SHP77 (cell line): ENCODE measurements at places on chromosomes 4 and X.

- DNase-seq, result no peak
These were observed 10.2 kb upstream of the MSANTD1 start for GRCh38 chr4:3238721-3239120.

DNA sequence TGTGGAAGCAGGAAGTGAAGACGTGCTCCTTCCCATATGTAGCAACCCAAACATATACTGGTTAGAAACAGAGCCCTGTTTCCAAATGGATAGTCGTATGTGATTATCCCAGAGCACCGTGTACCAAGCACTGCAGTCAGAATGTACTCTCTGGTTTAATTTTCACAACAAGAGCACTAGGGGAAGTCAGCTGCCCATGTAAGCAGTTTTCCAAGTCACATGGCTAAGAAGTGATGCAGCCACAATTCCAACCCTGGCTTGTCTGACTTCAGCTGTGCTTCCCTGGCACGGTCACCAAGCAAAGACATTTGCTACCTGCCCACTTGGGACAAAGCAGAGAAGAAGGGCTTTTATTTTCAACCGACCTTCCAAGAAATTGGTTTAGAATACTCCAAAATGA is 28.2 kb upstream of the CEP135 start:
- no peak for DNase-seq

DNA sequence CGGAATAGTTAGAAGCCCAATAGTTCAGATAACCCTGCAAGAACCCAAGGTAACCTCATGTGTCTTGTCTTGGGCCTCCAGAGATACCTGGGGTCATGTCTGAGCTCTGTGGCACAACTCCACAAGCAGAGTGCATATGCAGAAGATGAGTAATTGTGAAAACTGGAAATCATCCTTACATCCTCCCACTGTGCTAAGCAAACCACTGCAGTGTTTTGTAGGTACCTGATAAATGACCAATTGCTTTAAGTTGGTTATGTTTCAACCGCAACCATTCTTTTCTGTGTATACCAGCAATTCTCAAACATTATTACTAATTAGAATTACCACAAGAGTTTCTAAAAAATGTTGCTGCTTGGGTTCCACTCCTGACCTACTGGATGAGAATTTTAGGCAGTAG is 73.2 kb downstream of the CBLL2 start:
- DNase-seq, result no peak

GRCh38 chr4:130233377-130234047 is 1137.6 kb downstream of the C4orf33 start:
- DNase-seq, result no peak

GRCh38 chr4:62170235-62170634 is 970.1 kb downstream of the ADGRL3 start:
- no peak for DNase-seq

GRCh38 chr4:137664416-137664815 is 132.1 kb upstream of the PCDH18 start:
- DNase-seq, result no peak

GRCh38 chr4:81740487-81740886 is 268.8 kb upstream of the RASGEF1B start:
- DNase-seq, result no peak

DNA sequence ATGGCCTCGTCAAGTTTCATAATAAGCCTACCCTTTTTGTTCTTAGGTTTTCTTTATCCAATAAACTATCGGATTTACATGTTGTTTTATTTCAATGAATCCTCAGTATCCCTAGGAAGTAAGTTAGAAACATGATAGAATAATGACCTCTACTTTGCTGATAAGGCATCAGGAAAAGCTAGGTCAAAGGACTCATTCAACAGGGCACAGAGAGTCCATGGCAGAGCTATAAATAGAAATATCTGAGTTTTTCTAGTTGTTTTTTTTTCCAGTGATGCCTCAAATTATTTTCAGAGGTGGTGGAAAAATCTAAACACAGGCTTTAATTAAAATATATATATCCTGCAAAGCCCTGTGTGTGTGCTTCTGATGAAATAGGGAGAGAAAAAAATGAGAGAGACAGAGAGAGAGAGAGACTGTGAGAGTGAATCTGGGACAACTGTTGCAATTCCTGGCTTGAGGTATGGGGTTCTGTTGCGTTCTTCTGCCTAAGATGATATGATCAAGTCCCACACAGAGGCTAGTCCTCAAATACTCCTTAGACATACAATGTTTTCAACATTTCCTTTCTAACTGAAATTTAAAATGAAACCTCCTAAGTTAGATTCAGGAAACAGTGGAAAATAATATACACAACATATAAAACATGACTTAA is 139.9 kb downstream of the HDX start:
- no peak for DNase-seq

DNA sequence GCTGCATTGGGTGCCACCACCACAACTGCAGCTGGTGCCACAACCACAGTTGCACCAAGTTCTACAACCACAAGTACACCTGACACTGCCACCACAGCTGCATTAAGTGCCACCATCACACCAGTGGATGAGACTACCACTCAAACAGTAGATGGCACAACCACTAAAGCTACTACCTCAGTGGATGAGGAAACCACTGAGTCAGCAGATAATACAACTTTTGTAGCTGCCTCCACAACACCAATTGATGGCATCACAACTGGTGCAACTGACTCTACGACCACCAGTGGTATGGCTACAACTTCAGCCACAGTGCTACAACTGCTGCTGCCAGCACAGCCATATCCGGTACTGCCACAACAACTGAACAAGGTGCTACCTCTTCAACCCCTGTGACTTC is 35.1 kb upstream of the CABS1 start:
- no peak for DNase-seq
